MCF 10A (cell line): ENCODE measurements at places on chromosomes 12 and 14. TPM values are rescaled to one million over a fixed set of nuclear protein-coding genes. Genes with fewer than 3 reads are reported as not detected.

The MMP14 gene
- 71.5 and 78.6 TPM in 2 replicates for total RNA-seq

The GPX2 gene
- total RNA-seq: not detected in 2 replicates

The KERA gene
- not detected in 2 replicates for total RNA-seq

The SDS gene
- total RNA-seq: not detected in 2 replicates

The KRT71 gene
- not detected in 2 replicates for total RNA-seq

The CLEC14A gene
- not detected in 2 replicates for total RNA-seq

The INHBE gene
- 2.1 and 5.0 TPM in 2 replicates for total RNA-seq

The OVCH1 gene
- total RNA-seq: 1.9 and 4.0 TPM in 2 replicates

The SLC38A4 gene
- 0.12 TPM in 1 of 2 replicates, not detected in the other for total RNA-seq

The SAMD15 gene
- 0.81 and 0.86 TPM in 2 replicates for total RNA-seq

The BMP4 gene
- 0.28 and 0.54 TPM in 2 replicates for total RNA-seq

The ANO4 gene
- 0.15 and 0.91 TPM in 2 replicates for total RNA-seq

The SLC4A8 gene
- total RNA-seq: 0.56 and 1.1 TPM in 2 replicates

The DHH gene
- total RNA-seq: not detected in 2 replicates

The UTP20 gene
- total RNA-seq: 10.0 and 15.0 TPM in 2 replicates

The STAB2 gene
- not detected in 2 replicates for total RNA-seq

The HCFC2 gene
- total RNA-seq: 10.3 and 11.4 TPM in 2 replicates

The KRT7 gene
- 2,379 and 3,360 TPM in 2 replicates for total RNA-seq

The PHLDA1 gene
- total RNA-seq: 183 and 203 TPM in 2 replicates

The INSM2 gene
- total RNA-seq: 0.09 and 0.10 TPM in 2 replicates

The BORCS5 gene
- total RNA-seq: 11.0 and 15.3 TPM in 2 replicates

The CACNA2D4 gene
- not detected in 2 replicates for total RNA-seq

The TOMM20L gene
- total RNA-seq: not detected in 2 replicates

The STXBP6 gene
- total RNA-seq: not detected in 2 replicates

The GLIPR1L1 gene
- not detected in 2 replicates for total RNA-seq

The FAR2 gene
- 1.7 TPM in 2 replicates for total RNA-seq

The SERPINA9 gene
- total RNA-seq: not detected in 2 replicates

The CEBPE gene
- total RNA-seq: not detected in 2 replicates

The NANOG gene
- total RNA-seq: not detected in 2 replicates

The FAM181A gene
- total RNA-seq: not detected in 2 replicates

The TSPAN8 gene
- total RNA-seq: not detected in 2 replicates

The GPR135 gene
- total RNA-seq: 7.6 and 7.7 TPM in 2 replicates

The L3HYPDH gene
- 32.5 and 35.0 TPM in 2 replicates for total RNA-seq

The RIMBP2 gene
- total RNA-seq: not detected in 2 replicates

The ZDHHC22 gene
- not detected in 2 replicates for total RNA-seq

The PTCSC3 gene
- total RNA-seq: not detected in 2 replicates

The PRKCH gene
- total RNA-seq: 10.4 and 12.4 TPM in 2 replicates

The RGS6 gene
- total RNA-seq: not detected in 2 replicates

The KRT74 gene
- total RNA-seq: not detected in 2 replicates

The PRKAG1 gene
- total RNA-seq: 80.3 and 84.6 TPM in 2 replicates

The BCL2L14 gene
- not detected in 2 replicates for total RNA-seq

The DTX1 gene
- total RNA-seq: not detected in 2 replicates

The KCNC2 gene
- total RNA-seq: not detected in 2 replicates

The TTC9 gene
- 0.30 and 0.37 TPM in 2 replicates for total RNA-seq

The CARMIL3 gene
- 0.20 TPM in 1 of 2 replicates, not detected in the other for total RNA-seq

The MYF5 gene
- total RNA-seq: not detected in 2 replicates

The HOXC5 gene
- 0.74 TPM in 1 of 2 replicates, not detected in the other for total RNA-seq

The CCDC177 gene
- not detected in 2 replicates for total RNA-seq

The TOGARAM1 gene
- total RNA-seq: 12.0 and 15.8 TPM in 2 replicates

The IGF1 gene
- not detected in 2 replicates for total RNA-seq

The KIF21A gene
- total RNA-seq: 44.1 and 53.8 TPM in 2 replicates

The CNTN1 gene
- not detected in 2 replicates for total RNA-seq

The AICDA gene
- not detected in 2 replicates for total RNA-seq

The GUCY2C gene
- total RNA-seq: not detected in 2 replicates

The GLRX5 gene
- 32.2 and 39.8 TPM in 2 replicates for total RNA-seq

The ASCL1 gene
- total RNA-seq: not detected in 2 replicates

The SERPINA10 gene
- not detected in 2 replicates for total RNA-seq
